CD8-positive, alpha-beta T cell (primary cell): ENCODE measurements at places on chromosomes 6 and 20. TPM values are rescaled to one million over a fixed set of nuclear protein-coding genes. Genes with fewer than 3 reads are reported as not detected.

- DNase-seq: no peak
Measured at GRCh38 chr20:20821484-20822260, 109.2 kb upstream of the RALGAPA2 start.

- no peak for DNase-seq
Measured at GRCh38 chr6:107866606-107867301, 42.6 kb upstream of the SCML4 start.

Gene TASP1
- total RNA-seq: 10.7 TPM

Gene HTR1E
- total RNA-seq: not detected

GRCh38 chr6:106199998-106200397, 113.9 kb downstream of the PRDM1 start:
- DNase-seq: no peak
